ENCODE measurements at places on chromosomes 2 and 18.

DNA sequence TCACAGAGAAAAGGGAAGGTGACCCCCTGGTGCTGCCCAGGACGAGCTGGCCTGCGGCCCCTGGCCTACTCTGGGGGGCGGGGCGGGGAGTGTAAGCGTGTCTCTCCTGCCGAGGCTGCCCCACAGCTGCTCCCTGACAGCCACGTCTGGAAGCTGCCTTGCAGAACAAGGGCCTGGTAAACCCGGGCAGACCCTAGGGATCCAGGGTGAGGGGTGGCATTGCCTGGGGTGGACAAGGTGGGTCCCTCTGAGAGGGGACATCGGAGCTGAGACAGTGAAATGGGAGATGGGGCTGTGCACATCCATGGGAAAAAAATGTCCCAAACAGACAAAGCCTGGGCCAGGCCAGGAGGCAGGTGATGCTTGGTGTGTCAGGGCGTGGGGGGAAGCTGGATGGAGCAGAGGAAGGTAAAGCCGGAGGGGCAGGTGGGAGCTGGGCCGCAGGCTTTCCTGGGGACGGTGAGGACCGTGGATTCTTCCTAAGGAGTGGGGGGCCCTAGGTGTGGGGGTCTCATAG, 66.0 kb upstream of the HDAC4 start:
- ATAC-seq = no peak

DNA sequence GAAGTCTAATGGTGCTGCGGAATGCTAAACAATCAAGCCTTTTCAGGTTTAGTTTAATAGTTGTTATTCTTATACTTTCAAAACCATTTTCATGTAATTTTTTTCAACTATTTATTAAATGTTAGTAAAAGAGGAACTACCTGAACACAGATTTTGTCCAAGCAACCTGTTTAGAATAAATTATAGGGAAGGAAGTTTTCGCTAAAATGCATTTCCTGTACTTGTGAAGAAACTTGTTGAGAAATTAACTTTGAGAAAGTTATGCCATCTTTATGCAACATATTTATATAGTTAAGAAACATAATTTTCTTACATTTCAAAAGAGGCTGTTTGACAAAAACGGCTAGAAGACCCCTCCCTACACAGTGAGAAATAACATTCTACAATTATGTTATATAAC, 16.6 kb downstream of the MAP4K4 start:
- ATAC-seq = no peak

DNA sequence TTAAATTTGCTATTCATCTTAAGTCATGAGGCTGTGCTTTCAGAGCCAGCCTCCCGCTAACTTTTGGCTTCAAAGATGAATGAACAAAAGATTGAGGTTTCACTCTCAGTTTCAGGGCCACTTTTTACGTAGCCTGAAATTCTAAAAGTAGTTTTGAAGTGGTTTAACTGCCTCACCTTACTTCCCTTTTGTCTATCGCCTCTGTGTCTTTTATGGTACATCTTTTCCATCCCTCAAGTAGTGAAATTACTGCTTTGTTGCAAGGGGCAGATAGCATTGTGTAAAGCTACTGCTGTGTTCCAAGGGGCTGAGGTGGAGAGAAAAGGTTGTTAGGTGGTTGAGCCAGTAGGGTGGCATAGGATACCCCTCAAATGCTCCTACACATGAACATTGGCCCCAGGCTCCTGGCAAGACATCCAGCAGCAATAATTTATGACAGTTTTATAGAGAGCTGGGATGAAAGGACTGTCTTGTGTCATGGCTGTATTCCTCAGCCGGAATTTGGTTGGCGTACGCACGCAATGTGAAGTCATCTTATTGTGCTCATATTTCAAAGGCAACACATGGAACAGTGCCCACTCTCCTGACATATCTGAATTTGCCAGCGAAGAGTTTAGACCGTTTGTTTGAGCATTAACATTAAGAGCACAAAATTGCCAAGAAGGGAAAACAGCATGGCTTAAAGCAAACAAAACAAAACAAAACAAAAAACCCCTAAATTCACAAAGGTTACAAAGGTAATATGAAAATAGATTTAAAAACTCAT, 32.2 kb downstream of the QPCT start:
- ATAC-seq = peak; percentile 82

DNA sequence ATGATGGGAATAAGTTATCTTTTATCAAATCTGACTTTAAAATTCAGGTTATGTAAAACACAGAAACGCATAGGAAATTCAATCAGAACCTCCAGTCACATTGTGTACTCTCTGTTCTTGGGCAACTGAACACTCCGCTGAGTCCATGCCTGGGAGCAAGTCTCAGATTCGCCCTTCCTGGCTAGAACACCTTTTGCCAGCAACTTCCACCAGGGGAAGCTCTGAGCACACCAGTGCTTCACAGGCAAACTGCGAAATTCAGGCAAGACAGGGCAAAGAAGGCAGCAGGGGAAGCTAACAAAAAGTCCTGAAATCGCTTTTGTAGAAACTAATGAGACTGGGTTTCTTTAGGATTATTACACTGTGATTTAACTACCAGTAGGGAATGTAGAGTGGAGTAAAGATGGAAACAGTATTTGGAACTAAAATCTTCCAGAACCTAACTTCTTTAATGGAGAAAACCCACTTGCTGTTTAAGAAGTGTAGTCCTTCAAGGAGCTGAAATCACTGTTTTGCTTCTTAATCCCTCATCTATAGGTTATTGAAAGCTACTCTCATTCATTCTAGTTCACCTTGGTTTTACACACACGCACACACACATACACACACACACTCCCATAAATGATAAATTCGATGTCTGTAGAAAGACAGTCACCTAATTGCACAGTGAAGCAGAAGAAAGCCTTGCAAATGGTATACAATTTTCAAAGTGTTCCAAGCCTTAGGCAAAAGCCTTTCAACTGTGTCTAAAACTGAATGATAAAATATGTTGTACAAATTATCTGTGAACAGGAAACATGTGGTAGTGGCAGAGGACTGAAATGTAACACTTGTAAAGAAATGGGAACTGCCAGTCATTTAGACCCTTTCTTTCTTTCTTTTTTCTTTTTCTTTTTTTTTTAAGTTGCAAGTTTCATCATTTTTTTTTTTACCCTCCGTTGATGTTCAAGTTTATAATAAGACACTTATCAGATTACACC, 214.5 kb downstream of the TMEM182 start:
- ATAC-seq = no peak

- no peak for ATAC-seq
Measured at GRCh38 chr2:161839926-161840325, 215.7 kb downstream of the SLC4A10 start.

DNA sequence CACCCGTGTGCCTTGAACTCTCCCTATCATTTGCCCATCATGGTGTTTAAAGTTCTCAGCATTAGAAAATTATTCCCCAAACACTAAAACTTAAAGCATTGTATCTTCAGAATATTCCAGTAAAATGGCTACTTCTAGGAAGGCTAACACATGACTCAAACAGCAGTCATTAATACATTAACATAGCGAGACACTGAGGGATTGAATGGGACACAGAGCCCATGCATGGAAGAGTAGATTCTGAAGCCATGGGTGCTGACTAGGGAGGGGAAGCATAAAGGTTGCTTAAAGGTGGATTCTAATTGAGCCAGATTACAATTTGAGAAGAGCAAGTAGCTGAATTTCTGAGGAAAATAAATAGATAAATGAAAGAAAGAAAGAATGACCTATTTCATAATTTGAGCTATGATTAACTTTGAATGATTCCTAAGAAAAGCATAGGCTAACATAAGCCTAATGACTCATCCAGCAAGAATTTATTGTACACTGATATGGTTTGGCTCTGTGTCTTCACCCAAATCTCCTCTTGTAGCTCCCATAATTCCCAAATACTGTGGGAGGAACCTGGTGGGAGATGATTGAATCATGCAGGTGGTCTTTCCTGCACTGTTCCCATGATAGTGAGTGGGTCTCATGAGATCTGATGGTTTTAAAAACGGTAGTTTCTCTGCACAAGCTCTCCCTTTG, 79.8 kb upstream of the PIK3C3 start:
- no peak for ATAC-seq

DNA sequence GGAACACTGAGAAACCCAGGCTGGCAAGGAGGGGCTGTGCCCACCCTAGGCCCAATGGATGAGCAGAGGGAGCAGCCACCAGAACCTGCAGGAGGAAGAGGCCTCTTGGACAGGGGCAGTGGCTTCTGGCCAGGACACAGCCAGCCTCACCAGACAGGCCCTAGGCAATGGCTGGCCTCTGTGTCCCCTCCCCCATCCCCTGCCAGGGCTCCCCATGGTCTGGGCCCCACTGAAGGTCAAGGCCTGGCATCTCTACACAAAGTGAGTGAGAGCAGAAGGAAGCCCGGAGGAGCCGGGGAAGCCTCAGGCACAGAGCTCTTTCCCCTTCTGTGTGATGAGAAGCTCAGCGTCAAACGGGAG, 6.3 kb downstream of the PRLH start:
- ATAC-seq = no peak

DNA sequence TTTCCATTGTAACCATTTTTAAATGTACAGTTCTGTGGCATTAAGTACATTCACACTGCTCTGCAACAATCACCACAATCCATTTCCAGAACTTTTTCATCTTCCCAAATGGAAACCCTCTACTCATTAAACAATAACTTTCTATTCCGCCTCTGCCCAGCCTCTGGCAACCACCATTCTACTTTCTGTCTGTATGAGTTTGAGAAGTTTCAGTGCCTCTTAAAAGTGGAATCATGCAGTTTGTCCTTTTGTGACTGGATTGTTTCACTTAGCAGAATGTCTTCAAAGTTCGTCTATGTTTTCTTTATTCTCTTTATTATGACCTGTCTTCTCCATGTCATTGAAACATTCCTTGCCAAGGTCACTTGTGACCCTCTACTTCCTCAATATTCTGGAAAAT, 22.0 kb upstream of the PELI1 start:
- no peak for ATAC-seq

- no peak for ATAC-seq
Measured at GRCh38 chr18:39586741-39587140, 2021.1 kb upstream of the CELF4 start.

DNA sequence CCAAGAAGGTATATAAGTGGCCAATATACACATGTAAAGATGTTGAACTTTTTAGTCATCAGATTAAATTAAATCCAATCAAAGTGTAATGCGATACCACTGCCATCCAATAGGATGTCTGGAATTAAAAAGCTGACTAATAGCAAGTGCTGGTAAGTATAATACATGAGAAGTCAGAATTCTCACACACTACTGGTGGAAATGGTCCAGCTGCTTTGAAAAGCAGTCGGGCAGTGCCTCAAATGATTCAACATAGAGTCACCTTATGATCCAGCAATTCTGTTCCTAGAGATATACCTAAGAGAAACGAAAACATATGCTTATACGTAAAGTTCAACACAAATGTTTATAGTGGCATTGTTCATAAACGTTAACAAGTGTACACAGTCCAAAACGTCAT, 124.1 kb upstream of the MYT1L start:
- ATAC-seq = no peak

GRCh38 chr18:24726727-24727492, 266.5 kb downstream of the HRH4 start:
- ATAC-seq = peak; percentile 34

DNA sequence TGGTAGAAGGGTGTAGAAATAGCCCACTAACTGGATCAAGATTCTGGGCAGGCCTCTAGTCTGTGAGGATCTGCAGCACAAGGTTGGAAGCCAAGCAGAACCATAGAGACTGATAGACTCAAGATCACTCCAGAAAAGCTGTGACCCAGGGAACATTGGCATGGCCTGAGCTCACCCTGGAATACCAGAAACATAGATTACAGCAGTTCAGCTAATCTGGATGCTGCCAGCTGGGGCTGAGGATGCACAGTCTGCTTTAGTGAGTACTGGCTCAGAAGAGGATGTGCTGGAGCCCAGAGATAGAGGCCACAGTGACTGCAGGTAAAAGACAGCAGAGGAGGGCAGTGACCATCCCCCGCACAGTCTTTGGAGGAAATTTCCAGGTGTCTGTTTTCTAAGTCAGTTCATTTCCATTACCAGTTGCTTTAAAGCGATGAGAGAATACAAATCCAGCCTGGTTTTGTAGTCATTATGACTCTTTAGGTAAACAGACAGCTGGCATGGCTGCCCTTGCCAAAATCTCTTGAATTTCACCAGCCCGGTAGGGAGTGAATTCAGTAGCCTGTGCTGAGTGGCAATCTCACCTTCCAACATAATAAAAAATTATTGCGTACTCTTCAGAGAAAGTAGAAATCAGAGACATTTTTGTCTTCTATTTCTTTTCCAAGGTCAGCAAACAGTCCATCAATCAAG, 119.2 kb downstream of the ANTXR1 start:
- no peak for ATAC-seq

Data from gastroesophageal sphincter (tissue), 4 donors.